ENCODE measurements at places on chromosomes 3 and 15.
A peak's percentile ranks its signal among the peaks of the same experiment; 100 is the strongest.

GRCh38 chr3:28949580-28949979, 331.3 kb upstream of the RBMS3 start:
- H3K4me3 ChIP-seq = no peak overlapping the region
- H3K27me3 ChIP-seq = no peaks in the 10 kb centered on the region
- no peak overlapping the region for H3K27ac ChIP-seq
- H3K4me1 ChIP-seq = peaks cover 27% of the 10 kb centered on the region

DNA sequence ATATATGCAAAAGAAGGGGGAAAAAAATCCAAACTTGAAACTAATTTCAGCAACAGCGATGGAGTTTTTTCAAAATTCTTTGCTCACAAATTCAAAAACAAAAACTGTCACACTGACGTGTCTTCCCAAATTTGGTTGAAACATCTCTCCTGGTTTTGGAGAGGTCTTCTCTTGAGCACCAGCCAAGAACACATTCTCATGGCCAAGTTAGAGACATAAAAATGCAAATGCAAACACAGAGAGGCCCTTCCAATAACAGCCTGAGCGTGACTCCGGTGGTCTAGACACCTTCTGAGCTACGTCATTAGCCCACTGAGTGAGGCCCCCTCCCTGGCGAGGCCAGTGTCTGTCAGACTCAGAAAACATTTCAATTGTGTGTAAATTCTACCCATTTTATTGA, 436.0 kb upstream of the PROK2 start:
- no peaks in the 10 kb centered on the region for H3K27me3 ChIP-seq
- no peak overlapping the region for H3K27ac ChIP-seq
- DNase-seq = no peak
- H3K4me3 ChIP-seq = no peak overlapping the region

GRCh38 chr3:162597226-162597625, 1100.6 kb downstream of the OTOL1 start:
- H3K4me1 ChIP-seq = no peaks in the 10 kb centered on the region
- DNase-seq = no peak
- no peaks in the 10 kb centered on the region for H3K36me3 ChIP-seq
- no peaks in the 10 kb centered on the region for H3K27me3 ChIP-seq
- H3K27ac ChIP-seq = no peak overlapping the region
- H3K4me3 ChIP-seq = no peak overlapping the region

- no peak for DNase-seq
- no peak overlapping the region for H3K4me3 ChIP-seq
- no peak overlapping the region for H3K27ac ChIP-seq
- peaks cover 6% of the 10 kb centered on the region for H3K4me1 ChIP-seq
- H3K36me3 ChIP-seq = no peaks in the 10 kb centered on the region
- H3K27me3 ChIP-seq = peaks cover 27% of the 10 kb centered on the region
Measured at GRCh38 chr3:14537590-14538450, 2.3 kb downstream of the GRIP2 start.

DNA sequence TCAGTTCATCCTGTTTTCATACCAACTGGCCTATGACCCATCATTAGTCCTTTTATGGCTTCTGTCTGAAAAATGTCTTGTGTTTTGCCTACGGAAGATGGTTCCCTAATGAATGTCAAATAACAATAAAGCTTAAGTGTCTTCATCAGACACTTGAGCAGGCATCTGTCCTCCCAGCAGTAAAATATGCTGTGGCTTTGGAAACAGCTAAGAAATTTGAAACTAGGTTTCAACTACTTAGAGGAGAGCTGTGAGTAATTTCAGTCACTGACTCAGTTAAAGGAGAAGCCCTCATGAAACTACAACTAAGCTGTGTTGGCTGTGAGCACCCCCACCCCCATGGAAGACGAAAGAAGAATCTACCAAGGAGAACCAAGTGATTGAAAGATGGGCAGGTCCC, 409.4 kb upstream of the PPP2R3A start:
- H3K4me3 ChIP-seq = no peak overlapping the region
- H3K27ac ChIP-seq = no peak overlapping the region
- DNase-seq = no peak
- no peaks in the 10 kb centered on the region for H3K27me3 ChIP-seq
- H3K4me1 ChIP-seq = no peaks in the 10 kb centered on the region

DNA sequence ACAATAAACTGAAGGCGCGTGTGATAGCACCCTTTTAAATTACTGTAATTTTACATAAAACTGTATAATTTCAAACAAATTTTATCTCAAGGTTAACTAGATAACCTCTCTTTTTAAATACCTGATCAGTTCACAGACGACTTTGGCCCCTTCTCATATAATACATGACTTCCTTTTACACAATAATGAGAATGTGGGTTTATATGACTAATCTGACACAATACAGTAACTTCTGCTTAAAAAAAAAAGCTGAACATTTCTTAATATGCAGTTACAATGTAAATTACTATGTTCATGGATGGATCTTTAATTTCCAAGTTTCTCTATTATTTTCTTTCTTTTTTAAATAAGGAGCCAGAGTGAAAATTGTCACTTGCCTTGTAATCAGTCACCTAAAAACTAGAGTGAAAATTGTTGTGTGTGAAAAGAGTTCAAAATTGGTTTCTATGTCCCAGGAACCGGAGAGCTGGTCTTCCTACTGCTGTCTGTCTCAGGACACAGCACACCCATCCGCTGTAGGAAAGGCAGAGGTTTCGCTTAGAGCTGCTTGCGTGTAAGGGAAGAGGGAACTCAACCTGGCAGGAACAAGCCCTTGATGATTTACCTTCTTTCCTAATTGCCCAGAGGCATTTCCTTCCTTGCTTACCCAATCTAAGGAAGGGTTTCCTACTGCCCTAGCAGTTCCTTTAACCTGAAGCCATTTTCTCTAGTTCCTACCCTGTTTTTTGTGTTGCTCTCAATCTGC, 33.3 kb downstream of the PLD1 start:
- H3K36me3 ChIP-seq = no peaks in the 10 kb centered on the region
- no peak overlapping the region for H3K27ac ChIP-seq
- H3K4me3 ChIP-seq = no peak overlapping the region
- H3K4me1 ChIP-seq = peaks cover 7% of the 10 kb centered on the region
- H3K27me3 ChIP-seq = no peaks in the 10 kb centered on the region

DNA sequence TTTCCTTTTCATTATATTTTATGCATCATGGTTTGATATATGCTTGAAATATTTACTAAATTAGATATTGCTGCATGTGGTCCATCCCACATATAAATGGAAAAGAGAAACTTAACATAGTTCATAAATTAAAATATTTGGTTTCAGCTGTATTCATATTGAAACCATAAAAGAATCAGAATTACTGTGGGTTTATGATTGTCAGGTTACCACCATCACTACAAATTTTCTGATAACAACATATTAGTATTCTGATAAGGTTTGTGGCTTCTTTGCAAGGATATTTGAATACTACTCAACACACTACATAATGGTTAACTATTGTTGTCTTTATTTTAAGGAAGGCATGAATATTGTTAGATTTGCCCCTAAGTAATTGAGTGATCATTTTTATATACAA, 235.5 kb downstream of the UBE2E2 start:
- no peak overlapping the region for H3K27ac ChIP-seq
- H3K4me1 ChIP-seq = peaks cover 10% of the 10 kb centered on the region
- H3K36me3 ChIP-seq = no peaks in the 10 kb centered on the region
- DNase-seq = no peak
- H3K4me3 ChIP-seq = no peak overlapping the region
- H3K27me3 ChIP-seq = no peaks in the 10 kb centered on the region

- H3K36me3 ChIP-seq = no peaks in the 10 kb centered on the region
- H3K27ac ChIP-seq = no peak overlapping the region
- H3K4me3 ChIP-seq = no peak overlapping the region
Measured at GRCh38 chr15:59537403-59537802, 74.2 kb upstream of the GCNT3 start.

DNA sequence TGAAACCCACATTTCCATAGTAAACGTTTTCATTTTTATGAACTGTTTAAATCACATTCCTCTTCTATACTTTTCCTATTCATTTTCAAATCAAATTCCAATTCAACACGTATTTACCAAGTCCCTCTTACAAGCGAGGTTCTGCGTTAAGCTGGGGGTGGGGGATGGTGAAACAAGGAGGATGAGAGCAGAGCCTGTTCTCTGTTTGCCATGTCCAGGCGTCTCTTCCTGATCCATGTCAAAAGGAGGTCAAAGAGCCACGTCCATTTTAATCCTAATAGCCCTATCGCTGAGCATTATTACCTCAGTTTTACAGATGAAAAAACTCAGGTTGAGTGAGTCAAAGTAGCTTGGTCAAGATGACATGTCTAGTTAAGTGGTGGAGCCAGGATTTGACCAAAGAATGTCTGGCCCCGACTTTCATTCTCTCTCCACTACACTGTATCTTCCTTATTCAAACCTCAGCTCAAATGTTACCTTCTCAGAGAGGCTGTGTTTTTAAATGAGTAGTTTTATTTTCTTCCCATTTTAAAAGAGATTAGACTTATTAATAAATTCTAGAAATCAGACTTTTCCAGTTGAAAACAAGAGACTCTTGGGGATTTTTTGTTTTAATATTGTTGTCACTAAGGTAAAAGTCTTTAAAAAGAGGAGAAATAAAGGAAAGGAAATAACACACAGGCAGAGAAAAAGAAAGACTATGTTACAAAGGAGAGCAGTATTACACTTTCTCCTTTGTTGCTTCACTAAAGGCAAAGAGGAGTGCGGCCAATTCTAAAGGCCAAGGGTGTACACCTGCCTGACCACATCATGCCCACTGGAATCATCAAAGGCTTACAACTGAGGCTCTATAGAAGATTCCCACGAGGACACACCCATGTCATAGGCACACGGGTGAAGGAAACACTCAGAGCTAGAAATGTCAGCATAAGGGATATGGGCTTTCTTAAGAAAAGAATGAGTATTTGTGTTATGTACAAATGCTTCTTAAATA, 42.4 kb downstream of the MYO5A start:
- no peak overlapping the region for H3K4me3 ChIP-seq
- no peak overlapping the region for H3K27ac ChIP-seq
- no peak for DNase-seq
- no peaks in the 10 kb centered on the region for H3K27me3 ChIP-seq
- H3K4me1 ChIP-seq = peaks cover 8% of the 10 kb centered on the region
- H3K36me3 ChIP-seq = no peaks in the 10 kb centered on the region

DNA sequence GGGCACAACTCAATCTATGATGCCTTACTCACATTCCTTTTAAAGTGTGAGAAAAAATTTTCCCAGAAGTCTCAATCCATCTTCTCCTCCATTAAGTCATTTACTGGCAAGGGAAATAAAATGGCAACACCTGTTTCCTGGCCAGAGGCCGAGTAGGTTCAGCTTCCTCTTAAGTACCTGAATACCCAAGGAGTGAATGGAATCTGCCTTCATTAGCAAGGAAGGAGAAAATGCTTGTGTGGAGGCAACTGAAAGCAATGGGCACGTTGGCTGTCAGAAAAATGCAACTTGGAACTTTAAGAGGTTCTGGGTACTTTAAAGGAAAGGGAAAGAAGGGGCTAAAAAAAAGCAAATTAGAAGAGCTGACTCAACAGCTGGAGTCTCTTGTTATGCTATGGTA, 423.6 kb upstream of the ARL6 start:
- DNase-seq = no peak
- H3K4me3 ChIP-seq = no peak overlapping the region
- H3K27ac ChIP-seq = no peak overlapping the region
- H3K27me3 ChIP-seq = no peaks in the 10 kb centered on the region
- no peaks in the 10 kb centered on the region for H3K36me3 ChIP-seq

DNA sequence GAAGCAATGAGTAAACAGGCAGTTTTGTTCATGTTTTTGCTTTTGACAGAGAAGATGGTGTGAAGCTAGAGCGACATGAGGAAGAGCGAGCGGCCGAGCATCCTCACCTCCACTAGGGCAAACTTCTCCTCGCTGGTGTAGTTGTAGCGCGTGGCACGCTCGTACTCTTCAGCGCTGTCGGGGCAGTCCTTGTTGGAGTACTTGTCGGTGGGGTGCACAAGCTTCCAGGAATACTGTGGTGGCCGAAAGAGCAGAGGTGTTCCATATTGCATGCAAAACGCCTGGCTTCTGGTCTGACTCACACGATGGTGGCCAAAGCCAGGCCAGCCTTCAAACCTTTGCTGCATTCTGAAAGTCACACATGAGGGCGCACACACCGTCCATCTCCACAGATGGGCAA, 54.3 kb downstream of the CYFIP1 start:
- peaks cover 5% of the 10 kb centered on the region for H3K4me1 ChIP-seq
- no peak overlapping the region for H3K27ac ChIP-seq
- no peaks in the 10 kb centered on the region for H3K27me3 ChIP-seq
- no peak for DNase-seq
- H3K36me3 ChIP-seq = peaks cover 80% of the 10 kb centered on the region

- no peaks in the 10 kb centered on the region for H3K27me3 ChIP-seq
- H3K27ac ChIP-seq = no peak overlapping the region
- no peak for DNase-seq
- no peaks in the 10 kb centered on the region for H3K4me1 ChIP-seq
Measured at GRCh38 chr15:71011503-71012155, 103.6 kb upstream of the THSD4 start.

DNA sequence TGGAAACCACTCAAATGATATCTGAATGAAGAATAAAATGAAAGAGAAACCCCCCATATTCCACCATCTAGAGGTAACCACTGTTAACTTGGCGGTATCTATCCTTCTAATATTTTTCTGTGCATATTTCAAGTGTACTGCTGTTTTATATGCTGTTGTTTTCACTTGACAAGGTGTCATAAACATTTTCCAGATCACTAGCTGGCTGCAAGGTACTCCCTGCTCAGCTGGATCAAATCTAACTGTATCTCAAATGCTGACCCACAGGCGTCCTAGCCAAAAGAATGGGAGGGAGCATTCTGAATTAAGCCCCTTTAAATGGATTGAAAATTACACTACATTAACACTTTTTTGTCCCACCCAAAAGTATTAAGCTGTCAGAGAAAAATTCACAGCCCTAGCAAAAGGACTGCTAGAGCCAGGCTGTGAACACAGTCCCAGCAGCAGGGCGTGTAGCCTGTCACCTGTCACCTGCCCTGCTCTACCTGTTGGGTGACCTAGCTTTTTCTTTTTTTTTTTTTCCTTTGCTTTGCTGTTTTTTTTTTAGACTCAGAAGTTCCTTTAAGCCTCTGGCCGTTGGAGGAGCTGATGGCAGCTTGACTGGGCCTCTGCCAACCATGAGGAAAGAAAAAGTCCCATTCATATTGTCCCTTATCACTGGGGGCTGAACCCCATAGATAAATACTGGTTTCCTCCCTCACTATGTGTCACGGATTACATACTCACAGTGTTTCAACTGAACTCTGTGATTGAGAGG, 93.7 kb upstream of the TSC22D2 start:
- H3K27me3 ChIP-seq = no peaks in the 10 kb centered on the region
- no peak overlapping the region for H3K4me3 ChIP-seq
- H3K4me1 ChIP-seq = no peaks in the 10 kb centered on the region
- no peak for DNase-seq

DNA sequence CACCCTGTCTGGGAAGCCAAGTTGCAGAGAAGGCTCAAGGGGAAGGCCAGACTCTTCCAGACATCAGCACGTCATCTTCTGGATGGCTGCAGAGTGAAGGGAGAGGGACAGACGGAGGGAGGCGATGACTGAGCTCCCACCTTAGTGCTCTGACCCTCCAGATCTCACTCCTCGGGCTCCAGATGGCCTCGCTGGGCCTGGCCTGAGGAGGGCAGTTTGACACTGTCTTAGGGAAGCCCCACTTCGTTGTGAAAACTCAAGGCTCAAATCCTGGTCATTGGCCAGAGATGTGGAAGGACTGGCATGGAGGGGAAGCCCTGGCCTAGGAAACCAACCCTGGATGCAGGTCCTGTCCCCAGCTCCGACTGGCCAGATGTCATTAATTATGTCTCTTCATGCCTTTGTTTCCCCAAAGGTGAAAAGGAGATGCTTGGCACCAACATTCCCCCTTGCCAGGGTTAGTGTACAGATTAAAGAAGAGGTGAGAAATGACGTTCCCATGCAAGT, 70.4 kb downstream of the ADCY5 start:
- H3K27ac ChIP-seq = peak overlapping the region; percentile 89
- no peaks in the 10 kb centered on the region for H3K36me3 ChIP-seq
- DNase-seq = no peak
- peaks cover 100% of the 10 kb centered on the region for H3K4me1 ChIP-seq
- no peak overlapping the region for H3K4me3 ChIP-seq
- no peaks in the 10 kb centered on the region for H3K27me3 ChIP-seq

Data from tibial artery (tissue), 4 donors.